Fibroblast of skin of right quadriceps (primary cell): ENCODE measurements at places on chromosomes 2 and 18.
A peak's percentile ranks its signal among the peaks of the same experiment; 100 is the strongest.

- no peak for DNase-seq
Observed at GRCh38 chr2:173355866-173356508, 1.3 kb downstream of the CDCA7 start.

- peak; percentile 5 for DNase-seq
Observed at GRCh38 chr2:42450136-42450535, 43.6 kb downstream of the KCNG3 start.

DNA sequence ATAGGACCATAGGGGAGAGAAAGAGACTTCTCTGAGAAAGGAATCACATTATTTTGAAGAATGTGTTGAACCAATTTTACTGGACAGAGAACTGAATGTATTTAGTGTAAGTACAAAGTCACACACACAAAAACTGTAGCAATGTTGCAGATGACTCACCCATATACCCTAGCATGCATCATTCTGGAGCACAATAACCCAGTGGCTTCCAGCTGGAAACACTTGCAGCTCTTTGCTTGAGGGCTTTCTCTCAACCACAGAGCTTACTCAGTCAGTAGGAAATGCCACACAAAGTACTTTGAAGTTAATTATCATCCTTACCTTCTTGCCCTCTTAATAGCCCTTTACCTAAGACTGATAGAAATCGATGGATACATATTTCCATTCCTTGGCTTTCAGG lies 760.0 kb upstream of the FSHR start:
- DNase-seq: peak; percentile 77

- no peak for DNase-seq
Observed at GRCh38 chr2:314561-315336, 26.9 kb upstream of the ALKAL2 start.

DNA sequence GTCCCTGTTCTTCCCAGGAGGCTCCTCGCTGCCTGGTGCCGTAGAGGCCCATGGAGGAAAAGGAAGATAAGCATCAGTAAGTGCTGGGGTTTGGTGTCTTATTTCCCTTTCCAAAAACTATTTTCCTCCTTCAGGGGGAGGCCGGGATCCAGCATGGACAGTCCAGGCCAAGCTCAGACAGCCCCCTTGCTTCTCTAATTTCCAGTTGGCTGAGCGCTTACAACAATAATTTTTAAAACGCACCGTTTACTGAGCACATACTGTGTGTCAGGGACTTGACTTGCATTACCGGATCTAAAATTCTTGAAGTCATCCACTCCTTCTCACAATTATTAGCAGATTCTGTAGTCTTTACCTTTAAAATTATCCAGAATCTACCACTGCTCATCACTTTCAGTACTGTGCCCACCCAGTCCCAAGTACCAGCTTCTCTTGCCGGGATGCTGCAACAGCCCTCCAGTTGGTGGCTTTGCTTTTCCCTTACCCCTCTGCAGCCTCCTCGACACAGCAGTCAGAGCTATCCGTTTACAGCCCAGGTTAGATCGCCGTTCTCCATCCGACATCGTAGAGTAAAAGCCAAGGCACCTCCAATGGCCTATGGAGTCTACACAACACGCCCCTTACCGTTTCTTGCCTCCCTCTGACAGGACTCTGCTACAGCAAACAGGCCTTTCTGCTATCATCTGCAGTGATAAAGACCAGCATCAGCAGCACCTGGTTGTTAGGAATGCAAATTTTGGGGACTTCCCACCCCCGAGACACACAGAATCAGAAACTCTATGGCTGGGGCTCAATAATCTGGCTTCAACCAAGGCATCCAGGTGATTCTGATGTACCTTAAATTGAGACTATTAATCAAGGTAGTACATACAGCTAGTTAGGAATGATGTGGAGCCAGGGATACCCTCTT lies 75.2 kb upstream of the TSPYL6 start:
- no peak for DNase-seq
